Activated CD4-positive, alpha-beta T cell treated with anti-CD3 and anti-CD28 coated beads, Interleukin-2, amount 10 ng/mL, durations not matched to agents 24 days and 14 days (primary cell): ENCODE measurements at places on chromosomes 3 and 15. TPM values are rescaled to one million over a fixed set of nuclear protein-coding genes. Genes with fewer than 3 reads are reported as not detected.

GRCh38 chr15:101332061-101332467, 37.0 kb upstream of the SNRPA1 start:
- no peak for DNase-seq

- peak; percentile 85 for DNase-seq
Measured at GRCh38 chr15:99450896-99451358, 114.9 kb upstream of the MEF2A start.

DNA sequence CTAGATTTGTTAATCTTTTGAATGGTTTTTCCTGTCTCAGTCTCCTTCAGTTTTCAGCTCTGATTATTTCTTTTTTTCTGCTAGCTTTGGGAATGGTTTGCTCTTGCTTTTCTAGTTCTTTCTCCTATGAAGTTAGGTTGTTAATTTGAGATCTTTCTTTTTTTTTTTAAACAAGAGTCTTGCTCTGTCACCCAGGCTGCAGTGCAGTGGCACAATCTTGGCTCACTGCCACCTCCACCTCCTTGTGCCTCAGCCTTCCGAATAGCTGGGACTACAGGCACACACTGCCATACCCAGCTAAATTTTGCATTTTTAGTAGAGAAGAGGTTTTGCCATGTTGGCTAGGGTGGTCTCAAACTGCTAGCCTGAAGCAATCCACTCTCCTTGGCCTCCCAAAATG, 56.7 kb downstream of the UQCC5 start:
- DNase-seq: no peak

DNA sequence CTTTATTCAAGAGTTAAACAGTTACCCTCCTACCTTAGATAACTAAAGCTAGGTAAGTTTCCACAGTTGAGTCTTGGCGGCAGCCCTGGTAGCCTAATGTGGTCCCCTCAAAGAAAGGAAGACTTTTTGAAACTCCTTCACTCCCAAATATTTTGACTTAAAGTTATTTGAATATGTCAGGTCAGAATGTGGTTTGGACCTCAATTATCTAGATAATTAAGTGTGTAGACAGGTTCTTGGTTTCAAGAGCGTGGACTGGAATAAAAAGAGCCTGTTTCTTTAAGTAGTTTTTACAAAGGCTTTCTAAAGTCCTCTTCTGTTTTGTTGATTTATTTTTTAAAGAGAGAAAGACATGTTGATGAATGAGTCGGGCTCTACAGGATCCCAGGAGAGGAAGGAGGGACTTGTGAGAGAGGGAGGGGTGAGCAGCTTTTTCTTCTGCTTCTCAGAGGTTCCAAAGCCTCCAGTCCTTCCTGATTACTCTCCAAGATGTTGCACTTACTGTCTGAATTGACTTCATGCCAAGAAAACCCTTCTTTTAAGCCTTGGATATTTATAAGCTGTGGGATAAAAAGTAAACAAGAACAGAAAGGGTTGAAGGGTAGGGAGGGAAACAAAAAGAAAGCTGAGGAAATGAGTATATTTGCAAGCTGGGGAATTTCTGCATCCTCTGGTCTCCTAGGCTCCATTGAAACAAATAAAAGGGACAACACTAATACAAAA, 457.4 kb downstream of the IGSF11 start:
- no peak for DNase-seq

GRCh38 chr15:48963524-48964113, at the start of gene SHC4:
Gene SHC4, minus strand, starts transcription at chr15:48963919. Its CDS starts 904 bp downstream, at chr15:48963015.
- peak; percentile 72 for DNase-seq

Gene ONECUT1
- not detected in 2 replicates for total RNA-seq

Gene TNFSF10
- total RNA-seq: 71.5 and 77.5 TPM in 2 replicates

GRCh38 chr3:171142985-171143384, 116.5 kb upstream of the SLC2A2 start:
- DNase-seq: no peak

Gene RTP4
- 3.0 and 3.4 TPM in 2 replicates for total RNA-seq

GRCh38 chr3:53239800-53240199, 16.0 kb downstream of the TKT start:
- DNase-seq: no peak

- no peak for DNase-seq
Measured at GRCh38 chr15:56460071-56460470, 4.9 kb downstream of the MNS1 start.

GRCh38 chr15:60576515-60576914, 97.6 kb upstream of the ICE2 start:
- peak; percentile 53 for DNase-seq

Gene UROC1
- not detected in 2 replicates for total RNA-seq

Gene GOLGA8J
- not detected in 2 replicates for total RNA-seq

Gene SPATA12
- total RNA-seq: not detected in 2 replicates

- no peak for DNase-seq
Measured at GRCh38 chr3:58537412-58538301, 667 bp upstream of the ACOX2 start.

Gene STARD9
- total RNA-seq: 7.2 and 8.8 TPM in 2 replicates

DNA sequence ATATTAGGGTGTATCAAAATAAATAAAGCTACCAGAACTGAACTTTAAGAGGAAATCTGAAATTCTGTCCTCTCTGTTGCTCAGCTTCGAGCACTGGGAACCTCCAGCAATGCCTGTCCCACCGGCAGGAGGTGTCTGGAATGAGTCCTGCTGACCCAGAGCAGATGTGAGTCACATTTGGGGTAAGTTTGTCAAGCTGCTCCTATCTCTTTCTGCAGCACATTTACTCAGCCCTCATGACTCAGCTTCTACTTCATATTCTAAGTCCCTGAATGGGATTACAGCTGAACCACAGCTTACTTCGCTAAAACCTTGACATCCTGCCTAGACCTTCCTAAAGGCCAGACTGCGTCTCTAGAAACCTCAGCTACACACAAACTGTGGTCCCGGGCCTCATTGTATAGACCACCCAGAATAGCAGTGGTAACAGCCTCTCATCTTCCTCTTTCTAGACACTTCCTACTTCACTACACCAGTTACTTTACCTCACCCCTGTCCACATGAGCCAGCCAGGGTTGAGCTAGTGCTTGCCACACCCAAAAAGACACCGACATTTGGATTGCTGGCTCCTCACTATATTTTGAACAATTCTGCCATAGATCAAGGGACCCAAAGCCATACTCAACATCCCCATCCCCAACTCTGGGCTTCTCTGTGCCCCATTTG, 109.6 kb upstream of the TMCO5A start:
- no peak for DNase-seq

Gene AMIGO3
- 0.21 TPM in 1 of 2 replicates, not detected in the other for total RNA-seq

DNA sequence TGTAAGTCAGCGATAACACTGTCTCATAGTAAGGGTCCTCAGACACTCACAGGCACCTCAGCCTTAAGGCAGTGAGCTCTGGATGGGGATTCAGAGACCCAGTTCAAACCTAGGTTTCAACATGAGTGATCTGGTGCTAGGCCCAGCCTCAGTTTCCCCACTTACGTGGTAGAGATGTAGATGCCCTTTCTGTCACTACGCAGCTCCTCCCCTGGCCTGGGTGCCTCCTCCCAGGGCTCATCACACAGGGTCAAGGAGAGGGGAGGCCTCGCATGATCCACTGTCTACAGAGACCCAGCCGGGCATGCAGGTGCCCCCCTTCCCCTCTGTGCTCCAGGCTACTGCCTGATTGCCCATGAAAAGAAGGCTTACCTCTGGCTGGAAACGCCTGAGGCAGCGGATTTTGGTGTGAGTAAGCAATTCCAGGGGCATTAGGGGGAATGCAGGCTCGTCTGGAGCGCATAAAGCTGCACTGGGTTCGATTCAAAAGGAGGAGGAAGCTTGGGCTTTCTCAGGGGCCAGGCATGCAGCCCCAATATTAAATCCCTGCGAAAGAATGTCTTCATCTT, 69.8 kb upstream of the ANKRD34C start:
- no peak for DNase-seq

- no peak for DNase-seq
Measured at GRCh38 chr15:92050220-92050898, 196.9 kb downstream of the SLCO3A1 start.

- no peak for DNase-seq
Measured at GRCh38 chr3:39937874-39938273, 128.5 kb downstream of the MYRIP start.

GRCh38 chr3:69774029-69774428, 34.8 kb downstream of the MITF start:
- no peak for DNase-seq

DNA sequence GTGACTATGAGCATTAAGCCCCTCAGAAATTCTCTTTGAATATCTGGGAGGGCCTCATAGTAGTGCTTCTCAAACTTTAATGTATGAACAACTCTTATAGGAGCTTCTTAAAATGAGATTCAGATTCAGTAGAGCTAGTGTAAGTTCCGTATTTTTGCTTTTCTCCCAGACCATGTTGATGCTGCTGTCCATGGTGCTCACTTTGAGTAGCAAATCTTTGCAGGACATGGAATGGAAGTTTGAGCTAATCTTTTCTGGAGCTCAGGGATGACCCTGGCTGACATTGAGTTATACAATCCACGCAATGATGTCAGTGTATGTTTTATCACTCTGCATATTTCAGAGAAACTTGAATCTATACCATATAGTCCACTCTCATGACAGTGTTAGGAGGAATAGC, 134.2 kb downstream of the OTOL1 start:
- DNase-seq: no peak

GRCh38 chr3:50660386-50660785, 14.3 kb upstream of the DOCK3 start:
- DNase-seq: no peak
